ENCODE measurements at places on chromosomes 1 and 21.

DNA sequence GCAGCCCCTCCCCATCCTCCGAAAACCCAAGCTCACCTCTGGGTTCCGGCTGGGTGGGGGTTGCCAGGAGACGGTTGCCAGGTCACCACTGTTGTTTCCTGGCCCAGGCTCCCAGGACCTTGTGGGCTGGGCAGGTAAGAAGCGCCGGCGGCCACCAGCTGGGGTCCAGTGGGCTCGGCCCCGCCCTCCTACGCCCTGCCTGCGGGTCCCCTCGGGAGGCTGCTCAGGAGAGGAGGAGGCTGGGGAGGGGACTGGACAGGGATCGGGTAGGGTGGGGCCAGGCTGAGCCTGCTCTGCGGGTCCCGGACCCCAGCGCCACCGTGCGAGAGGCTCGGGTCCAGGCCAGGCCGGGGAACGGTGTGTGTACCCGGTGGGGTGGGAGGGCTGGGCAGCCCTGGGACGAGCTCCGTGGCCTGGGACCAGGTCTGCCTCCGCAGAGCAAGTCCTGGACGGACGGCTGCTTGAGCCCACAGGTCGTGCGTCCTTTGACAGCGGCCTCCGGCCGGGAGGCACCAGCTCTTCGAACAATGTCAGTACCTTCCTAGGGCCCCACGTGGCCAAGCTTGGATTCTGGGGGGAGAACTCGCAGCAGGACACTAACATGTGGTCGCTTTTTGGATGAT, at the start of gene TTLL10:
TSS of gene TTLL10 (plus strand) at position 88 of the 623 bp plus-strand sequence. CDS start 5,336 bp downstream, outside the sequence.
- no peak for DNase-seq

DNA sequence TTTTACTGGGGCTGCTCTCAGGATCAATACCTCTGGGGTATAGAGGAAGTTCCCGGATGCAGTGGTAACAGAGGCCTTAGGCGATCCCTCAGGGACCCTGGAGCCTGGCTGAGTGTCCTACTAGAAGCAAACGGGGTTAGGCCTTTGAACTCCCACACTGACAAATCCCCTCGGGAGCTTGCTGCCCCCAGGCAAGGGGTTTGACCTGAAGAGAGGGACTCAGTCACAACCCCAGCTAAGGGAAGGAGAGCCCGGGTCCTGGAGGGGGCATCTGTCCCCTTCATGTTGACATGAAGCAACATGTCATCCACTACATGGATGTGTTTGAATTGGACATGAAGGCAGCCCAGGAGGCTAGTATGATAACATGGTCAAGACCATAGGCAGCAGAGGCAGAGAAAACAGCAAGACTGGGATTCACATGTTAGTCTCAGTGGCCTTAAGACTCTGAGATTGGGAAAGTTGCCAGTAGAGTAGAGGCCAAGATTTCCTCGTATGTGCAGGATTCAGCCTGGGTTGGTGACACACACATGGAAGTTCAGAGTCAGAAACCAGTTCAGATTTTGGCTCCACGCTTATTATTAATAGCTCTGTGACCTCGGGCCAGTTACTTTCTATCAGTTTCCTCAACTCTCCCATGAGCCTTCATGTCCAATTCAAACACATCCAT, 101.5 kb downstream of the KCNN3 start:
- no peak for DNase-seq

DNA sequence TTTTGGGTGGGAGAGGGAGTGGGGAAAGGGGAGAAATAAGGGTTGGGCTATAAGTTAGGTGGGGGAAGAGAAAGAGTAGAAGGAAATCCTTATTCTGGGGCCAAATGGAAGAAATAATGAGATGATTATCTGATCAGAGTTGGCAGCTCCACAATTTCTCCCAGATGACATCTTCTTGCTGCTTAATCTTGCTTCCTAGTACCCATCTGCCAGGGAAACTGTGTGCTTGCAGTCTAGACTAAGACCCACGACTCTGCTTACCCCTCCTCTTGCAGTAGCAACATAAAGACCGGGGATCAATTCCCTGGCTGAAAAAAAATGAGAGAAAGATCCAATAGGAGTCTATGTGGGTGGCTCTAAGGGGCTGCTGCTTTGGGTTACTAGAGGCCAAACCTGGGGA, 95.6 kb downstream of the PAPPA2 start:
- no peak for DNase-seq

- no peak for DNase-seq
These were observed 147.6 kb upstream of the TIAM1 start for GRCh38 chr21:31491617-31492016.

DNA sequence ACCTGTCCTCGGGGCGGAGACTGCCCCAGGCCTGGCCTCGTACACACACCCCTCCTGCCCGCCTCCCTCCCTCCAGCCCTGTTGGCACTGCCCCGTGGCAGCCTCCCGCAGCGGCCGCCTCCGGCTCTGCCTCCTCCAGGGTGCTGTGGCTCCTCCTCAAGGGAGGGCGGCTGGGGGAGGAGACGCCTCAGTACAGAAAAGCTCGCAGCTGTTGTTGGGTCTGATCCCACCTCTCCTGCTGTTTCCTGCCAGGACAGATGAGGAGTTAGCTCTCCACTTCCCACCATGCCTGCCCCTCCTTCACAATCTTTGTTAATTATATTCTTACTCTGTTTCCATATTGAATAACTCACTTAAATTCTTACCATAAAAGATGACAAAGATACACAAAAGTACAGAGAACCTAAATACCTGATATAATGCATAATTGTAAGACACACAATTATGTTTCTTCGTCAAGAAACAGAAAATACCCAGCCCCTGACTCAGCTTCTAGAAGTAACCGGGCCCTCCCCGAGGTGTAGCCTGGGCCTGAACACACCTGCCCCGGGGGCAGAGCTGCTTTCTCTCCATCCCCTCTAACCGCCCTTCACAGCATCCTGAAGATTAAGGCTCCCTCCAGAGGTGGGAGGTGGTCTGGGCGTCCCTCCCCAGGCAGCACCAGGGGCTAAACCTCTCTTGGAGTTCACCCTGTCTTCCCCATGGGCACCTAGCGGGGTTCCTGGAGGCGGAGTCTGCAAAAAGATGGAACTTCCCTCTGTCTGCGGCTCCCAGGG, 30.6 kb upstream of the COL6A1 start:
- no peak for DNase-seq

DNA sequence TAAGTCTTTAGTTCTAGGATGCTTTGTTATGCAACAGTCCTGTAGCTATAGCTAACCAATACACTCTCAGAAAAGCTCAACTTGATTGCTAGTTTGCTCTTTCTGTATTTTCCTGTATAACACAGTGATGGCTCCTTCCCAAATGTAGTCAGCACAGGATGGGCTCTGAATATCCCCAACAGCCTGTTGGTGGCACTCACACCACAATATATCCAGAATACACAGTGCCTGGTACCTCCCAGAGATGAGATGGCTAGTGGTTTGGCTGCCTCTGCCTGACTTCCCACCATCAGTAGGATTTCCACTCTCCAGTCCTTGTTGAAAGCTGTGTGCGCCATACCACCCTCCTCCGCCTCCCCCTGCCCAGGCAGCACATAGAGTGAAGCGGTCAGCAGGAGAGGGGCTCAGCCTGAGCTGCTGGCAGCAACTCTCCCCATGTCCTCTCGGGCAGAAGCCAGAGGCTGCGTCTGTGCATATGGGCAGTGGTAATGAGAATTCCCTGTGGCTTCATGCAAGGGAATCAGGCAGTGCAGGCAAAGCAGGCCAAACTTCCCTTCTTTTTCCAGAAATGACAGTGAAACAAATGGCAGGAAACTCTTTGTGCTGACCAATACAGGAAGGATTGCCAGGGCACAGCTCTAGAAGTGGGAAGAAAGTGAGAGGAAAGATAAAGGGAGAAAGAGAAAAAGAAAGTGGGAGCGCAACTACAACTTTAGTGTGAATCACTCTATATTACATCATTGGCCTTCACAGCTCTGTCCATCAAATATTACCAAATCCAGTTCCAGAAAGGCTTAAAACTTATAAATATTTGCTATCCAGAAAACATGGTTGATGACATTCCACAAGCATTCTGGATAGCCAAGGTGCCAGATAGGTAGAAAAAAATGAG, 49.7 kb downstream of the LMX1A start:
- DNase-seq = no peak

- DNase-seq = no peak
These were observed 572 bp downstream of the ATP1B1 start for GRCh38 chr1:169106921-169107602.
